ENCODE measurements at places on chromosomes 5 and 9. TPM values are rescaled to one million over a fixed set of nuclear protein-coding genes. Genes with fewer than 3 reads are reported as not detected.
A peak's percentile ranks its signal among the peaks of the same experiment; 100 is the strongest.

DNA sequence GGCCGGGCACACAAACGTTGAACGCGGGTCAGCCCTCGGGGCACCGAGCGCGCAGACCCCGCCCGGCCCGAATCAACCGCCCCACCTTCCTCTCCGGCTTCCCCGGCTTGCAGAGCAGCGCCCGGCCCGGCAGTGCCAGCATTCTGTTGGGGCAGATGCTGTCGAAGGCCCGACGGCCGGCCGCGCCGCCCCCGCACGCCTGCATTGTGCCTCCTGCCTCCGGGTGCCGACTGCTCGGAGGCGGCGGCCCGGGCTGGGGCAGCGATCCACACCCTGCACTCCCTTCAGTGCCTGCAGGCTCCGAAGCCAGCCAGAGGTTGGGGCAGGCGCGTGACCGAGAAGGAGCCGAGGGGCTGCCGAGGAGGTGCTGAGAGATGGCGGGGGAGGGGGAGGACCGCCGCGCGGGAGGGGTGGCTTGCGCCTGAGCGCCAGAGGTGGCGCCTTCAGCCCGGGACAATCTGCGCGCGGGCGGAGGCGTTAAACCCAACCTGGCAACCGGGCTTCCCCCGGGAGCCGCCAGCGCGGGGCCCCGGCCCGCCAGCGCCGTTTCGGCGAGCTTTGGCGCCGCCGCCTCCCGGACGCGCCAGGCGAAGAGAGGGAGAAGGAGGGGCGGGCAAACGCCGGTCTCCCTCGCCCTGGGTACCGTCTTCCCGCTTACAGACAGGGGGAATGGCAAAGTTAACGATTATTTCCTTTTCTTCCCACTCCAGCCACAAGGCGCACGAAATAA lies at the start of gene MCIDAS:
Gene MCIDAS, minus strand, starts transcription at position 382 of the 730 bp plus-strand sequence. Its CDS starts 177 bp downstream, at position 205.
- peaks cover 60% of the 10 kb centered on the region for H3K27me3 ChIP-seq
- no peaks in the 10 kb centered on the region for H3K36me3 ChIP-seq
- DNase-seq = peak; percentile 72
- peaks cover 4% of the 10 kb centered on the region for H3K4me1 ChIP-seq

- DNase-seq = no peak
- H3K36me3 ChIP-seq = no peaks in the 10 kb centered on the region
- H3K27ac ChIP-seq = no peak overlapping the region
- no peak overlapping the region for H3K4me3 ChIP-seq
- H3K27me3 ChIP-seq = no peaks in the 10 kb centered on the region
Observed at GRCh38 chr9:113184539-113184938, 33.7 kb downstream of the SLC31A2 start.

DNA sequence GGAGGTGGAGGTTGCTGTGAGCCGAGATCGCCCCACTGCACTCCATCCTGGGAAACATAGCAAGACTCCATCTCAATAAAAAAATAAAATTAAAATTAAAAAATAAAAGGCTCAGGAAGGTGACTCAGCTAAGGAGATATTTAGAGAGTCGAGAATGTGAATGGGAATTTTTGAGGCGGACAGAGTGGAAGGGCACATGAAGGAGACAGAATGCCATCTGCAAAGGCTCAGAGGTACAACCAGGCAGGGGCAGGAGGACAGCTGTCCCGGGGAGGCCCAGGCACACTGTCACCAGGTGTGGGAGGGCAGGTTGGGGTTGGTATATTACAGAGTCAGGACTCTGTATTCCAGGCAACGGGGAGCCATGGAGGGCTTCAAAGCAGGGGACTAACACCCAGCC lies 35.5 kb downstream of the NTNG2 start:
- H3K27ac ChIP-seq = no peak overlapping the region
- peaks cover 13% of the 10 kb centered on the region for H3K36me3 ChIP-seq
- H3K27me3 ChIP-seq = peaks cover 6% of the 10 kb centered on the region
- peaks cover 16% of the 10 kb centered on the region for H3K4me1 ChIP-seq
- no peak overlapping the region for H3K4me3 ChIP-seq

DNA sequence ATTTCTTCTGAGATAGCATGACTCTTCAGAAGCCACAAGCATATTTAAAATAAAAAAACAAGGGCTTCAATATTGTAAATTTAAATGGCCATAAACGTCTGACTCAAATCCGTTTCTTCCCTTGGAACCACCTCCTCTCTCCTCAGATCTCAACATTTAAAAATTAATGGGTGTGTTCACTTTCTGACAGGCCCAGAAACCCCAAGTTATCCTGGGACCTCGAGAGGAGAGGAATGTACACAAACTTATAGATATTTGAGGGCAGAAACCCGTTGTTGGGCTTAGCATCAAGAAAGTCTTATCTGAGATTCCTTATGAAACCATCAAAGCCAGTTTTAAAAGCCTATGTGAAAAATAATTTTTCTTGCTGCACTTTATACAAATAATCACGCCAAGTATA lies 29.2 kb downstream of the MLLT3 start:
- H3K4me1 ChIP-seq = peaks cover 1% of the 10 kb centered on the region
- H3K4me3 ChIP-seq = no peak overlapping the region
- DNase-seq = no peak
- peaks cover 5% of the 10 kb centered on the region for H3K36me3 ChIP-seq
- H3K27me3 ChIP-seq = peaks cover 1% of the 10 kb centered on the region
- H3K27ac ChIP-seq = no peak overlapping the region

DNA sequence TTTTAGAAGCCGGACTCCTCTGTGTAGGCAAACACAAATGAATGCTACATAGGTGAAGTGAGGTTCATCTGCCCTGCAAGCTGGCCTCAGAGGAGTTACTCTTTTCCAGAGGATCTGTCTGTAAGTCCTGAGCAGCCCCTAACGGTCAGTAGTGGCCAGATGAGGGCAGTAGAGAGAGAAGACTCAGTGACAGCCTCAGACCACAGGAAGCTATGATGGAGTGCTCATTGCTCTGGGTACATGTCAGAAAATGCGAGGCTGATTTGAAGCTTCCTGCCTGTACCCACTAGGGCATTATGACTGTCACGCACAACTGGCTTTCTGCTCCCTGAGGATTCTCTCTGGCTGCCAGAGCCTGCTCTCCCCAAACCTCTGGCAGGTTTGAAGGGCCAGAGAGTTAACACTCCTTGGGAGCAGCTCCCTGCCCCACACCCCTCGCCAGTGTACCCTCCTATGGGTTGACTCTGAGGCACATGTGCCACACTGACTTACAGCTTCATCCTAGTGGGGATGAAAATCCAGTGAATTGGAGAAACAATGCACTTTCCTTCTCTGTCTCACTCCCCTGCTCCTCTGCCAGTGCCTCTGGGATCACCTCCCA lies 141.5 kb downstream of the GABRG2 start:
- no peaks in the 10 kb centered on the region for H3K36me3 ChIP-seq
- DNase-seq = peak; percentile 68
- H3K27me3 ChIP-seq = peaks cover 1% of the 10 kb centered on the region
- H3K4me1 ChIP-seq = peaks cover 6% of the 10 kb centered on the region

GRCh38 chr9:105044518-105044917 lies 116.6 kb upstream of the ABCA1 start:
- H3K36me3 ChIP-seq = no peaks in the 10 kb centered on the region
- H3K4me3 ChIP-seq = no peak overlapping the region
- peaks cover 3% of the 10 kb centered on the region for H3K27me3 ChIP-seq
- H3K4me1 ChIP-seq = no peaks in the 10 kb centered on the region

GRCh38 chr9:116286297-116286696 lies 132.7 kb downstream of the PAPPA start:
- H3K4me1 ChIP-seq = peaks cover 16% of the 10 kb centered on the region
- no peaks in the 10 kb centered on the region for H3K36me3 ChIP-seq
- no peak overlapping the region for H3K4me3 ChIP-seq
- H3K27ac ChIP-seq = peak overlapping the region; percentile 24
- no peak for DNase-seq
- H3K27me3 ChIP-seq = no peaks in the 10 kb centered on the region

DNA sequence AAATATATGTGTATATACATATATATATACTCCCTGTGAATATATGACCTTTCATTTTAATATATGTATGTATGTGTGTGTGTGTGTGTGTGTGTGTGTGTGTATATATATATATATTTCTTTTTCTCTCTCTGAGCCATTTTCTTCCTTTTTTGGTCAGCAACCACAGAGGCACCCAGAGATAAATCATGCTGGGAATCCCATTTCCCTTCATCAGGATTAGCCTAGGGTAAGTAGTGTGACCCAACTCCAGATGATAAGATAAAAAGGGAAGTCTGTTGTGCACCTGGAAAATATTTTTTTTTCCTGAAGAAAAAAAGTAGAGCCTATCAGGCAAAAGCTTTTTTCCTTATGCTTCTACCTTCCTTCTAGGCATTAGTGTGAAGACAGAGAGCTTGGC lies 25.4 kb upstream of the SUB1 start:
- no peak overlapping the region for H3K27ac ChIP-seq
- H3K4me3 ChIP-seq = no peak overlapping the region
- H3K36me3 ChIP-seq = no peaks in the 10 kb centered on the region
- no peak for DNase-seq
- H3K27me3 ChIP-seq = peaks cover 2% of the 10 kb centered on the region

DNA sequence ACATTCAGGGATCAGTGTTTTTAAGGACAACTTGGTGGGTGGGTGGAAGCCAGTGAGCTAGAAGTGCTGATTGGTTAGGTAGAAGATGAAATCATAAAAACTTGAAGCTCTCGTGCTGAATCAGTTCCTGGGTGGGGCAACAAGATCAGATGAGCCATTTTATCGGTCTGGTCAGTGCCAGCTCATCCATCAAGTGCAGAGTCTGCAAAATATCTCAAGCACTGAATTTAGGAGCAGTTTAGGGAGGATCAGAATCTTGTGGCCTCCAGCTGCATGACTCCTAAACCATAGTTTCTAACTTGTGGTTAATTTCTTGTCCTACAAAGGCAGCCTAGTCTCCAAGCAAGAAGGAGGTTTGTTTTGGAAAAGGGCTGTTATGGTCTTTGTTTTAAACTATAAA lies 166.4 kb downstream of the FAM170A start:
- H3K27ac ChIP-seq = no peak overlapping the region
- no peak overlapping the region for H3K4me3 ChIP-seq
- no peaks in the 10 kb centered on the region for H3K36me3 ChIP-seq
- H3K4me1 ChIP-seq = peaks cover 5% of the 10 kb centered on the region
- no peaks in the 10 kb centered on the region for H3K27me3 ChIP-seq

DNA sequence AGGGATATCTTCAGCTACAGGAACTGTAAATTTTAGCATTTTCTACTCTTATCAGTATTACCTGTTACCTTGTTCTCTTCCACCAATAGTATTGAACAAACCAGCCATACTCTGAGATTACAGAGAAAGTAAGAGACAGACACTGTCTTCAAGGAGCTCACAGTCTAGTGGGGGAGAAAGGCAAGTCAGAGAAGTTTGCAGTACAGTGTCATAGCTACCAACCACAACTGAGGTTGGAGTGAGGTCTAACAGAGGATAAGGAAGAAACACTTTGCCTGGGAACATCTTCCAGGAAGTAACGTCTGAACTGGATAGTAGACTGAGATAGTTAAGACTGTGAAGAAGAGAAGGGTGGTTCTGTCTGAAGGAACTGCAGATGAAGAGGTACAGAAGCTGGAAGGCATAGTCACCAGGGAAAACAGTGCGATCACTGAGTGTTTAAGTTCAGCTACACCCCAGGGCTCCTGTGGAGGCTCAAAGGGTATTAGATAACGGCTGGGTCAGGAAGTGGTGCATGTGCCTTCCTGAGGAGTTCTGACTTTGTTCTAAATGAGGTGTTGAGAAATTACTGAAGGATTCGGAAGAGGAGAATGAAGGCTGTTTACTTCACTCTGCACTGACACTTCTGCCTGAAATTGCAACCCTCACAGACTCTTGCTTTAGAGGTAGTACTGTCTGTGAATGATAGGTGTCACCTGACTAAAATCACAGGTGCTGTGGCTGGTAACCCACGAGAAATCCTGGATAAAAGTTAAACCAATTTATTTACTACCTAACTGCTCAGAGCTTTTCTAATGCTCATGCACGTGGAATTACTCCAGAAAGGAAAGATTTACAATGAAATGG lies 841.6 kb downstream of the MAT2B start:
- no peaks in the 10 kb centered on the region for H3K36me3 ChIP-seq
- DNase-seq = no peak
- H3K4me3 ChIP-seq = no peak overlapping the region
- peaks cover 29% of the 10 kb centered on the region for H3K4me1 ChIP-seq
- no peak overlapping the region for H3K27ac ChIP-seq
- no peaks in the 10 kb centered on the region for H3K27me3 ChIP-seq

DNA sequence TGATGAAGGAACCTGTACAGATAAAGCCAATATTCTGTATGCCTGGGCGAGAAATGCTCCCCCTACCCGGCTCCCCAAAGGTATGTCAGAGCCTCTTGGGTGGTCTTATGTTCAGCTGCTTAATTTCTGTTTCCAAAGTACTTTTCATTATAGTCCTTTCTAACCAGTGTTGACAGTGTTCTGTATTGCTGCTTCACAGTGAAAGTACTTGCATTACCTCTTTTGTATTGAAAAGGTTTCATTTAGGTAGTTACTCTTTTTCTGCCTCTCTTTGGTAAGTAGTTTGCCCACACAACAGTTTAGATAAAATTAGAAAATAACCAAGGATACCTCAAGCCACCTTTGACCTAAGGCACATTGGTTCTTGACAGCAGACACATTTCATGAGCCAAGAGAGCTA lies 169.9 kb downstream of the PAM start:
- no peaks in the 10 kb centered on the region for H3K27me3 ChIP-seq
- peaks cover 5% of the 10 kb centered on the region for H3K4me1 ChIP-seq
- H3K27ac ChIP-seq = no peak overlapping the region
- peaks cover under 1% of the 10 kb centered on the region for H3K36me3 ChIP-seq

- peaks cover 6% of the 10 kb centered on the region for H3K36me3 ChIP-seq
- no peaks in the 10 kb centered on the region for H3K4me1 ChIP-seq
- H3K4me3 ChIP-seq = no peak overlapping the region
- DNase-seq = peak; percentile 85
Observed at GRCh38 chr9:113682297-113682771, 193.8 kb upstream of the ZNF618 start.

DNA sequence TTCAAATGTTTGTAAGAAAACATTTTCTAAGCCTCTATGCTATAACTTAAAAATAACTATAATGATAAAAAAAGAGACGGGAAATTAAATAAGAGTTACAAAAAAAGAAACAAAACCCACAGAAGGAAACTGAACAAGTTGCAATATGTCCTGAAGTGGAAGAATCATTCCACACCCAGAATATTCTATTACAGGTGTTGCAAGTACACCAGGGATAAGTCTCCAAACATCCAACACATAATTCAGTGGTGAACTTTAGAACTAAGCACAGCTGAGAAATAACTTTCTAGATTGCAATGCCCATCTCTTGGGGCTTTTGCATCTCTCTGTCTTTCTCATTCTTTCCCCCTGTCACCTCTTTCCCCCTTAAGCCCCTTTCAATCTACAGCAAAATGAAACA lies 325.2 kb downstream of the BRINP1 start:
- no peaks in the 10 kb centered on the region for H3K4me1 ChIP-seq
- no peaks in the 10 kb centered on the region for H3K36me3 ChIP-seq
- H3K27me3 ChIP-seq = peaks cover 2% of the 10 kb centered on the region
- no peak overlapping the region for H3K4me3 ChIP-seq
- no peak for DNase-seq
- no peak overlapping the region for H3K27ac ChIP-seq

DNA sequence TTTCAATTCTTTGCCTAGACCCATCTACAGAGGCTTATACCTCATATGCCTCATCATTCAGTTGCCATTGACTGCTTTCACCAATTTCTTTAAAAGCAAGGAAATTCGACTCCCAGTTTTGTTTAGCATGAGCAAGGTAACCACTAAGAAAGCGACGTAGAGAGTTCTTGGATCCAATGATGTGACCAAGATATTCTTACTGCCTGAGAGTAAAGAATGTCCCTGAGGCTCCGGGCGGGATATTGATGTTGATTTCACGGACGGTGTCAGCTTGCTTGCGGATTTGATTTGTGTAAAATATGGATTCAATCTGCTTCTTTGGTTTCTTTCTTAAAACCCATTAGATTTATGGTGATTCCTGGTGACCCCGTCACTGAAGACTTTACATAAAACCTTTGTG lies 135.1 kb upstream of the ICE1 start:
- H3K4me1 ChIP-seq = peaks cover 2% of the 10 kb centered on the region
- H3K4me3 ChIP-seq = no peak overlapping the region
- H3K27ac ChIP-seq = no peak overlapping the region
- H3K27me3 ChIP-seq = no peaks in the 10 kb centered on the region
- DNase-seq = no peak

Gene F12
- total RNA-seq = 5.4 TPM

Gene ASPN
- total RNA-seq = not detected

Gene SLC46A2
- not detected for total RNA-seq

Gene ZNF883
- total RNA-seq = 18.4 TPM

Gene DMRT3
- 1.7 TPM for total RNA-seq
